ENCODE measurements at places on chromosomes 6 and 20.

- no peak for DNase-seq
Observed at GRCh38 chr20:37535443-37536132, 7.9 kb upstream of the BLCAP start.

GRCh38 chr20:50817776-50818172 lies 22.9 kb downstream of the BCAS4 start:
- no peak for DNase-seq

DNA sequence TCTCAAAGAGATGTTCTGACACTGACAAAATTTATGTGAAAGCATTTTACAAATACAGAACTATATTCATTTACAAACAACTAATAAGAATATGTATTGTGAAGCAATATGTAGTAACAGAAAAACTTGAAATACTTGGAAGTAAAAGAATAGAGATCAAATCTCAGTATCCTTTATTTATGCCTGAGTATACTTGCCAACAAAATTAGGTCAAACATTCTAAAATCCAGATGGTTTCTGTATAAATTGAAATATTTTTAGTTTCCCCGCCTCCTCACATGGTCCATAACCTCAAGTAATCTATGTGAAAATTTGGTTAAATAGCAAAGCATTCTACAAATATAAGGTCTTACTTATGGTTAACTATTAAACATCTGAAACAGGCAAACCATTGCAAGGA lies 545.4 kb downstream of the EYS start:
- DNase-seq, result no peak

DNA sequence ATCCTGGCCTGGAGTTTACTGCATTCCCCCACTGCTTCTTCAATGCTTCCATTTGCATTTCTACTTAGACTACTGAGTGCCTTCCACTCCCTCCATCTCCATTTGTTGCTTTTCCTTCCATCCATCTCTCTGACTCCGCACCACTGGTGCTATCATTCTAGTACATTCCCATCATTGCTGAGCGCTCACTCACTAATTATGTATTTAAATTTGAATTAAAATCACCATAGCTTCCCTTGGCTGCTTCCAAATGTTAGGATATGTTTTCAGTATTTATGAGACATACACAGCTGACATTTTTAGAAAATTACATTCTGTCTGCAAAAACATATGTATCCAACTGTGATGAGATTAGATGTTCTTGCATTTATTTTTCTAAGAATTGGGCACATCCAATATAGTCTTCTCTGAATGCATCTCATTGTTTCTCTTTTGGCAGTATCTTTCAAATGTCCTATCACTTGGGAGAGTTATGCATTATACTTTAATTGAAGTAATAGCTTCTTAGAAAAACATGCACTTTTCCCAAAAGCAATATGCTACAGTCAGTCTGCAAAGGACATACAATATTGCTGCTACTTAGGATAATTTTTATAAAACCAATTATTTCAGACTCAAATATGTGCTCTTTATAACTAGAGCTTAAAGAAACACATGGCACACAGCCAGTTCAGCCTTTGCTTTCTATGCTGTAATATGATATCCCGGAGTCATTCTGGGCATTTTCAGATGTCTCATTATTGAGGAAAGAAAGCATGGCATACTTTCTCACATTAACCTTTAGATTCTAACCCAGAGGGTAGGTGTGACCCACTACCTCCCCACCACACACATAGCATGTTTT lies 12.1 kb upstream of the COL21A1 start:
- DNase-seq, result no peak

- no peak for DNase-seq
Observed at GRCh38 chr6:150143516-150144293, 861 bp downstream of the PPP1R14C start.
